Inflammatory macrophage treated with lipopolysaccharide for 1 hour (primary cell): ENCODE measurements at places on chromosomes 6 and 20.

DNA sequence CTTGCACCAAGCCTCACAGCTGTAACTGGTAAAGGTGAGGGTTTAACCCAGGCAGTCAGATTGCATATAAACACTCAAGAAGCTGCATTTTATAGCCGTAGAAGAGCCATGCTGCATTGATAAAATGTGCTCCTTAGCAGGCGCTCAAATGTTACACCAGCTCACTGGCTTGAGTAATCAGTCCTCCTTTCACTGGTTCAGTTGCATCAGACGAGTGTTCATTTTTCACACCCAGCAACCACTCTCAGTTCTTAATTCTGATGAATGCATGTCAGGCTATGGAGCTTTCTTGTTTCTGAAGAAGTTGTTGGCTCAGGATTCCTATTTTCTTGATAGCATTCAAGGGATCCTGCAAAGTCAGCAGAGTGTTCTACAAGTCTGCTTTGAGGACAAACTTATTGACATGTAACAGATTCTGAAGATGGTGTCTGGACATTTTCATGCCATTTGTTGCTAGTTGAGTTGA is 198.3 kb downstream of the PLCB1 start:
- DNase-seq: peak; percentile 53

- peak; percentile 72 for DNase-seq
Measured at GRCh38 chr6:137849181-137849980, 17.7 kb upstream of the TNFAIP3 start.

GRCh38 chr6:139758209-139758611 is 383.8 kb upstream of the CITED2 start:
- DNase-seq: peak; percentile 68

- DNase-seq: no peak
Measured at GRCh38 chr6:73801652-73802268, 105.8 kb downstream of the CD109 start.

DNA sequence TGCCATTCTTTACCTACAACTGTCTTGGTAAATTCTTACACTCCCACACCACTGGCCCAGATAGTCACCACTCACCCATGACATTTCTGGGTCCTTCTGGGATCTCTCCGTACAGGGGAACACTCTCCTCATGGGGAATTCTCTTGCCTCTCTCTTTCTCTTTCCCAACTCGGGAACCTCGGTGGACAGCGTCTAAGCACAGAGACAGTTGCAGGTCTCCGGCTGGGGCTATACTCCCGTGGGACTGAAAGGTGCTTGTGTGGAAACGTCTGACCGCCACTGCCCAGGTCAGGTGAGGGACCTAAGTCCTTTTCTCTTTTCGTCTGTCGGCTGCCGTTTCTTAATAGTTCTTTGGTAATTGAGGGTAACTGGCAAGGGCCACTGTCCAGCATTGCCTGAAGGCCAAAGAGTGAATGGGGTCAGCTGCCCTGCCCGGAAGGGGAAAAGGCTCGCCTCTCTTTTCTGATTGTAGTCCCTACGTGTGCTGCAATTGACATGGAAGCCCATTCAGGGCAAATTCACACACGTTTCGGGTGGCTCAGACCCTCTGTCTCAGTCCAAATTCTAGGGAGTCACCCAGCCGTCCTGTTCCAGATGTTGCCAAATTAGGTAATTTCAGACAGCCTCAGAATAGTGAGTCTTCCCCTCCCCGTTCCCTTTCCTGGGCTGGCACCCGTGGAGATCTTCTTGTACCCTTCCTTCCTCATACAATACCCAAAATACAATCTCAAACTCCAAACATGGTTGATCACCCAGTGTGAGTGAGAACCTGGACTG is 31.2 kb upstream of the RIPK1 start:
- DNase-seq: no peak

- DNase-seq: no peak
Measured at GRCh38 chr20:1885254-1885653, 10.0 kb upstream of the SIRPA start.

DNA sequence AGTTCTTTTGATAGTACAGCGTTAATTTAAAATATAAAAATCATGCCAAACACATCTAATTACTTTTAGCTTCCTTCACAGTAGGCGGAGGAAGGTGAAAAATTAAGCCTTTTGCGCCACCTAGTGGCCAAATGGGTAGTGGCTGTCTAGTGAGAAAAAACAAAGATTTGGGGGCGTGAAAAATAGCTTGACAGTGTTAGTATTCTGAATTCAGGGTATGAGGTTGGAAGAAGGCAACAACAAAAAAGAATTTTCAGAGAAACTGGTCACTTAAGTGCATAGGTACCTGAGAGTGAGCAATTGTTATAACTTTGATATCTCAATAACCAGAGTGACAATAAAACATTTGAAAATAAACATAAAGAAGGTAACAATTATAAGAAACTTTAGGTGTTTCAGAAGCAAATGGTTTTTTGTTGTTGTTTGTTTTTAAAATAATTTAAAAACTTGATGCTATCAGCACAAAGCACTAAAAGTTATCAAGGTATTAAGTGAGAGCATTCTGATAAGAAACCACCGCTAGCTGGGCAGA is 14.3 kb downstream of the PSMB9 start:
- DNase-seq: peak; percentile 69

GRCh38 chr20:3767427-3768341 is at the start of gene ADISSP:
Gene ADISSP (minus strand): TSS chr20:3767753. CDS start chr20:3760100, 7,653 bp downstream.
- peak; percentile 96 for DNase-seq

DNA sequence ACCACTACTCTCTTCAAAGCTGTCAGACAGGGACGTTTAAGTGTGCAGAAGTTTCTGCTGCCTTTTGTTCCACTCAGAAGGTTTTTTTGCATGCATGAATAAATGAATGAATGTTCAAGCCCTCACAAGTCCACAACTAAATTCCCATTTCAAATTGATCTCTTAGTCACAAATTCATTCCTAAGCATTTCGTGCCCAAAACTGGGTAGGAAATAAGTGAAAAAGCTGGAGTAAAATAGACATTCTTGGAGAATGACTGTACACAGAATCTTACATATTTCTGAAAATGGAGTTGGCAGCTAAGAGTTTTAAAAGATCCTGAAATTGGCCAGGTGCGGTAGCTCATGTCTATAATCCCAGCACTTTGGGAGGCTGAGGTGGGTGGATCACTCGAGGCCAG is 117.6 kb downstream of the PERP start:
- no peak for DNase-seq

DNA sequence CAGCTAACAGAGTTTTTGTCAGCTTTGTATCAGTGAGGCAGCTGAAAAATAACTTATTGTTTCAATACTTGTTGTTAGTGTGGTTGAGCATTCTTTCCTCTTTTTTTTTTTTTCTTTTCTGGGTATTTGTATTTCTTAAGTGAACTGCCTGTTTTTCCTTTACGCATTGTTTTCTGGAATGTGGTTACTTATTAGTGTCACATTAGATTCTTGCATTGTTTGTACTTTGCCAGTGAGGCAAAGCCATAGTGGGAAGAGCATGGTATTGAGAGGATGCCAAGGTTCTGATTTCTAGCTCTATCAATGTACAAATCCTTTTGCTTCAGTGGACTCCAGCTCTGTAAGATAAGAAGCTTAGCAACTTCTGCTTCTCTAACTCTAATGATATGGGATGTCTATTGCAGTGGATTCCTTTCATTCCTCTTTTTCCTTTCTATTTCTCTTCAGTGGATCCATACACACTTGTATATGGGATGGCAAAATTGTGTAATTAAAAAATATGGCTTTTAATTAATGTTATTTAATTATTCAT is 3.9 kb downstream of the CDKAL1 start:
- no peak for DNase-seq

GRCh38 chr6:162750776-162751175 is 23.0 kb downstream of the PACRG start:
- no peak for DNase-seq

DNA sequence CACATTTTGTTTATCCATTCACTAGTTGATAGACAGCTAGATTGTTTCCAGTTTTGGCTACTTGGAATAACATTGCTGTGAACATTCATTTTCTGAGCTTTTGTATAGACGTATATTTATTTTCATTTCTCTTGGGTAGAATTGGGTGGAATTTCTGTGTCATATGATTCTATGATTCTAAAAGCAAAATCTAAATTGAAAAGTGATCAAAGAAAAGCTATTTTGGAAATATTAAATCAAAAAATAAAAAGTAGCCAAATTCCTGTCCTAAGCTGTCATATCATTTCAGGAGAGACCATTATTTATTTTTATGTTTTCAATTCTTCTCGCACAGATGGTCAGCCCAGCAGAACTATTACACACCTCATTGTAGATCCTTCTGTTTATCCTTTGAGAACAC is 229.2 kb downstream of the COL12A1 start:
- DNase-seq: no peak

DNA sequence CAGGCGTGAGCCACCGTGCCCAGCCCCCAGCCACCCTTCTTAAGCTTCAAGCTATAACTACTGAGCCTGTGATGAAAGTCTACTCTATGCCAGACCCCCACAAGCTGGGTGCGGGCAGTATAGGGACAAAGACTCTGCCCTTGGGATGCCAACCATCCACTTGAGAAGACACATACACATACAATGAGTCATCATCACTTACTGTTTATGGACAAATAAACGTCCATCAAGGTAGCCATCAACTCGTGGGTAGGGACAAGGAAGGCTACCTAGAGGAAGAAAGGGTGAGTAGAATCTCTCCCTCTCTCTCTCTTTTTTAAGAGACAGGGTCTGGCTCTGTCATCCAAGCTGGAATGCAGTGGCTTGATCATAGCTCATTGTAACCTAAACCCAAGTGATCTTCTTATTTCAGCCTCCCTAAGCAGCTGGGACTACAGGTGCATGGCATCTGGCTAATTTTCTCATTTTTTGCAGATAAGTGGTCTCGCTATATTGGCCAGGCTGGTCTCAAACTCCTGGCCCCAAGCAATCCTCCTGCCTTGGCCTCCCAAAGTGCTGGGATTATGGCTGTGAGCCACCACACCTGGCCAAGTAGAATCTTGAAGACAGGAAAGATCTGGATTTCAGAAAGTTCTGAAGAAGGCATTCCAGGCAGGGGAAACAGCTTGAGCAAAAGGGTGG is 2.6 kb upstream of the TP53INP2 start:
- no peak for DNase-seq

- no peak for DNase-seq
Measured at GRCh38 chr6:15435468-15435867, 189.6 kb downstream of the JARID2 start.

- DNase-seq: no peak
Measured at GRCh38 chr6:136753624-136754023, 38.7 kb downstream of the MAP3K5 start.

GRCh38 chr6:82737965-82738364 is 327.7 kb downstream of the UBE3D start:
- DNase-seq: no peak

- DNase-seq: no peak
Measured at GRCh38 chr6:158016571-158017383, 35.1 kb downstream of the SYNJ2 start.

DNA sequence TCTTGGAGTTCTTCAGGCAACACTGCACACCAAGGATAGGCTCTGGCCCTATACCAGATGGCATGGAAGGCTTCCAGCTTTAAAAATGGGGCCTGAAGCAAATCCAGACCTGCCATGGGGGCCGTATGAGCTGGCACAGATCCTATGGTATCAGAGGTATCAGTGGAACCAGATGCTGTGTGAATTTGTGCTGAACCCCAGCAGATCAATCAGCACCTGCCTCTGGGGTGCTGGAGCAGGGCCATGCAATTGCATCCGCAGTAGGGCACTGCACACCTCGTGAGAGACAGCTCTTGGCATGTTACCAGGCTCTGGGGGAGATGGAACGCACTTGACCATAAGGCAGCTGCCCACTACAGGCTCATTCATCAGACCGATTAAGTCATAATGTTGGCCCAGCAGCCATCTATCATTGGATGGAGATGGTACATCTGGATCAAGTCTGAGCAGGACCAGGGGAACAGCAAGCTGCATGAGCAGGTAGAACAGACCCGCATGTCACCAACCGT is 221.5 kb downstream of the MYLK4 start:
- DNase-seq: no peak

GRCh38 chr6:140460267-140460666 is 1085.8 kb upstream of the CITED2 start:
- no peak for DNase-seq

GRCh38 chr6:104908031-104908887 is 48.5 kb upstream of the HACE1 start:
- DNase-seq: no peak

GRCh38 chr6:45721665-45722064 is 294.0 kb downstream of the CLIC5 start:
- DNase-seq: no peak

DNA sequence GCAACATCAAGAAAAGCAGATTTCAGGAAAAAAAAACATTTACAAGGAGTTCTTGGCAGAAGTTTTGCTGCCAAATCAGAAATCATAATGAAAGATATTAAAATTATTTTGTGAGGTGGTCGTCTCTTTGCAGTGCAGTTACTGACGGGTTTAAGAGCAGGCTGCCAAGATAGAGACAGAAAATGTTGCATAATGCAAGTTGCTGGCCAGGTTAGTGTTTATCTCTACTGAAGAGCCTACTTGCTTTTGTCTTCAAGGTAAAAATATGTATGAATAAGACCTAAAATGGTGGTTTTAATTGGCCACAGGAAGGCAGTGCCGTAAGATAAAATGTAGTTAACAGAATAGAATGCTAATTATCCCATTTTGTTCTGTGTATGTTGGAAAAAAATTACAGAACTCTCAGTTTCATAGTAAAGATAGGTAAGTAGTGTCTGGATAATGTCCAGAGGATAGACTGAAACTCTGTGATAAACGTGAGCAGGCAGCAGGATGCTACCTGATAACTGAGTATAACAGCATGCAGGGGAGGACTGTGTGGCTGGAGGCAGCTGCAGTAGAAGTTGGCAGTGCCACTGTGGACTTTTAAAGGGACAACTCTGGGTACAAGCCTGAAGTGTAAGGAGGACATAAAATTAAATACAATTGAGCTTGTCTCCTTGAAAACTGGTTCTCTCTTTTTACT is 13.9 kb downstream of the FOXO3 start:
- no peak for DNase-seq

GRCh38 chr6:100105138-100105537 is 111.1 kb upstream of the MCHR2 start:
- no peak for DNase-seq

- no peak for DNase-seq
Measured at GRCh38 chr6:135323202-135323668, 142.1 kb downstream of the MYB start.

DNA sequence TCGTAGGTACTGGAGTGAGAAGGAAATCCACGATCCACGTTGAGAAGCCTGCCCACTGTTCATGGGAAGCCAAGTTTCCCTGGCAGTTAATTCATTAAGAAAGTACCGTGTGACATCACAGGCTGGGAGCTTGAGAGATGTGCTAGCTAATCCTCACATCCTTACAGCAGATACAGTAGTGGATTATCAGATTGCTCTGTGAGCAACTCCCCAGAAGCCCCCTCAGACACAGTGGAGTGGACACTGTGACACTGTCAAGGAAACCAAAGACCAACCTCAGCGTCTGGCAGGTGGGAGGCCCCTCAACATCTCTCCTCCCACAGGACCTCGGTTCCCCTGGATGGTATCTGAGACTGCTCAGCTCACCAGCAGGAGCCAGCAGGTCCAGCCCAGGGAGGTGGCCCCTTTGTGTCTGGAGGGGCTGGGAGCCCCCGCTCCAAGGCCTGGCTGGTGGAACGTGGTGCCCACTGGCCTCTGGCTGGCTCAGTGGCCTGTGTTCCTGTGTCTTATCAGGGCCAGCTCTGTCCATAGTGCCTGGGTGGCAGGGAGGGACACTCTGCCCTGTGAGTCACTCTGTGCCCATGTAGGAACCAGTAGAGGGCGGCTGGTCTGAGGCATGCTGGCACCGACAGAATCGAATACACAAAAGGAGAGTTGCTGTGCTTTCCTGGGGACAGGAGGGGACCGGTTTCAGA is 7.2 kb downstream of the PYGB start:
- DNase-seq: peak; percentile 30
